NT2/D1 (cell line): ENCODE measurements at places on chromosomes 6 and 20.

- DNase-seq, result no peak
Measured at GRCh38 chr20:59414936-59415623, 114.7 kb downstream of the EDN3 start.

DNA sequence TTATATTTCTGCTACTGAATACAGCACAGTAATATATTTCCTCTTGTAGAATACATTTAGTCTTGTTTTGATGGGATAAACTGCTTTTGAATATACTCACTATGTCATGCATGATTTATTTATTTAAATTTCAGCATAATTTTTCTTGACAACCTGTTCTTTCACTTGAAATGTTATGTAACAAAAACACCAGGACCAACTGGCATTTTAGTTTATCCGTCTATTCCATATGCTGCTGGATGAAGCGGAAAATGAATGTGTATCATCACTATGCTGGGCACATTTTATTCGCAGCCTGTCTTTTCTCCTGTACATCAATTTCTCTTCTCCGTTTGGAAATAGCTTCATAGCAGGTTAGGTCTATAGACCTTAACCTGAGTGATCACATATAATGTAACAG is 206.8 kb upstream of the PLCB4 start:
- no peak for DNase-seq

- DNase-seq, result no peak
Measured at GRCh38 chr6:35140639-35141006, 516 bp downstream of the TCP11 start.

- no peak for DNase-seq
Measured at GRCh38 chr6:156943166-156943565, 166.0 kb downstream of the ARID1B start.

DNA sequence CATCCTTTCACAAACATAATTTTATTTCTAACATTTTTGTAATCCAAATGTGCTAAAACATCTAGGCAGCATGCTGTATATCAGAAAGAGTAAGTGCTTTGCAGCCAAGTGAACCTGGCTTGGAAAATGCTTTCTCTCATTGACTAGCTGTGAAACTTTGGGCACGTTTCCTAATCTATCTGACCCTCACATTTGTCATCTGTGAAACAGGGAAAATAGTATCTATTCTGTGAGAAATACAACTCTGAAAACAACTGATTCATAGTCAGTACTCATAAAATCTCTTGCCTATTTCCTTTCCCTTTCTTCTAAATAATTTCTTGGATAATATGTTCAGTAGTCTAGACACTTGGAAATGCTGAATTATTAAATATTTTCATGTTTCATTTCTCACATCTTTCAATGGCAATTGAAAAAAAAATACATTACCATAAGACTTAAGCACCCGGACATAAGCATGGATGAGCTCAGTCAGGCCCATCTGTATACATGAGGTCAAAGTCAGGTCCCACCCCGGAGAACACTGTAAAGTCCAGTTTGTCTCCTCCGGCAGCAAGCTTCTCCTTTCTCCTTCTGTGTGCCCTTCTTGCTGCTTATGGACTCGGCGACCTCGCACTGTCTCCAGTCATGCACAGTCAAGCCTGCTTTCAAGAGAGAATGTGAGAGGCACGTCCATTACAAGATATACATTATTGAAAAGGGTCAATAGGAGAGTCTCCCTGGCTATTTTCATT is 455.0 kb upstream of the SOX4 start:
- no peak for DNase-seq

DNA sequence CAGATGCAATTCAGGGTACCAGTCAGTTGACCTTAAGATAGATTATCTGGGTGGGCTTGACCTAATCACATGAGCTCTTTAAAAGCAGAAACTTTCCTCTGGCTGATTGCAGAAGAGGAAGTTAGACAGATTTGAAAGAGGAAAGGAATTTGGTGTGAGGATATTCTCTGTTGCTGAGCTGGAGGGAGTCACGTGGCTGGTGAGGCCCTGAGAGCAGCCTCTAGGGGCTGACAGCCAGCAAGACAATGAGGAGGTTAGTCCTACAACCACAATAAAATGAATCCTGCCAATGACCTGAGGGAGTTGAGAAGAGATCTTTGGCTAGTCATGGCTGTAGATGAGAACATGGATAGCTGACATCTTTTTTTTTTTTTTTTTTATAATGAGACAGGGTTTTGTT is 87.0 kb upstream of the B3GAT2 start:
- DNase-seq, result no peak

GRCh38 chr20:41180599-41181333 is 43.4 kb downstream of the PLCG1 start:
- no peak for DNase-seq

GRCh38 chr6:168365422-168366165 is 46.0 kb upstream of the DACT2 start:
- no peak for DNase-seq

DNA sequence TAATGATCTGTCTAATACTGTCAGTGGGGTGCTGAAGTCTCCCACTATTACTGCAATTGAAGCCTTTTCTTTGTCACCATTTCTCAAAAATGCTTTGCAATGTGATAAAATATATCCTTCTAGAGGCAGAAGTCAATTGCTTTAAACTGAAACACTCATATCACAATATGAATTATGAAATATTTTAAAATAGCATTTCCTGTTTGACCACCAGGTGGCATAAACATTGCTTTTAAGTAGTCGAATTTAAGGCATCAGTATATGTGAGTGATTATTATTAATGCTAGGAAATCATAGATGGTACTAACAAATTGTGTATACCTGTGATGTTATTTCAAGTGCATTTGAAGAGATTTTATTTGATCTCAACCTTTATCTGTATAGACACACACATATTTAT is 87.5 kb downstream of the MEI4 start:
- DNase-seq, result no peak

DNA sequence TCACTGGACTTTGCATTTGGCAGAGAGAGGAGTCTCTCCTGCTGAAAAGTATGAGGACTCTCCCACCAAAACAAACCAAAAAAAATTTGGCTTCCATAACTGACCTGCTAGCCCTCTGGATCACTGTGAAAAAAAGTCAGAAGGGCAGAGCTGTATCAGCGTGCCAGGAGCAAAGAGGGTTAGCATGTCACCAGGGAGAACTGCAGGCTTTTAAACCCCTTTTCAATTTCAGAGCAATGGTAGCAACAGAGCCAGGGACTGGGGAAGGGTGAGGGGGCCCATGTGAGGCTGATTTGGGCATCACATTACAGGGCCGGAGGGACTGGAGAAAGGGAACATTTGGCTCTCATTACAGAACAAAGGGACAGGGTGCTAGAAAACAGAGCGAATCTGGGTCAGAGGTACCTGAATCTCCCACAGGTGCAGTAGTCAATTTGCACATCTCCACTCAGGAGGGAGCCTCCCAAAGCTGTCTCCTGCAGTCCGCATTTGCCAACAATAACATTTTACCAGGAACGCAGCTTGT is 185.7 kb upstream of the EYA4 start:
- no peak for DNase-seq

DNA sequence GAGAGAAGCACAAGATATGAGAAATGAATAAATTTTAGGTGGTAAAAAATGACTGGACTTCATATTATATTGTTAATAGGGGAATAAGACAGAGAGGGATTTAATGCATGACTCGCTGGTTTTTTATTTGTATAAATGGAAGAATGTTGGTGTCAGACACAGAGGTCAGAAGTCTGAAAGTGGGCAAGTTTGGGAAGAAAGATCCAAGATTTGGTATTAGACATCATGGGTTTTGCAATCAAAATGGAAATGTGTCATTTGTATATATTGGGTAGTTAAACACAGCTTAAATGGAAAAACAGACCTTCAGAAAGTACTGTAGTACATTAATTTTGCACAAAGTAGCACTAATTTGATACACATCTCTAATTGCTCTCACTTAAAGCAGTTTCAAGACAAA is 96.2 kb downstream of the EYA4 start:
- DNase-seq, result no peak

DNA sequence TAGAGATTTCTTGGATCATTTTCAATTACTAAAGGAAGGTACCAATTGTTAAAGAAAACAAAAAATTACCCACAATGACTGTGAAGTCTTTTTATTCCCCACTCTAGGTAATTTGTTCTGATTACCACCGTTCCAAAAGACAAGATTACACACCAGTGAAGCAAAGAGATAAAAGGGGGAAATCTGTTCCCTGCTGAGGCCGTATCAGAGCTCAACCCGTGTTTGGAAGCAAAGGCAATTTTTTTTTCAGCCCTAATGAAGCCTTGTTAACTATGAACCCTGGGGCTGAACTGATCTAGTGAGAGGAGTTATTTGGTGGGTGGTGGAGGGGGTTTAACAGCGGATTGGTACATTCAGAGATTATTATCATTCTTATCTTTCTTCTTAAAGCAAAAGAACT is 128.5 kb downstream of the ALDH8A1 start:
- DNase-seq, result no peak

- no peak for DNase-seq
Measured at GRCh38 chr20:32240205-32240604, 32.5 kb downstream of the POFUT1 start.

GRCh38 chr6:152696522-152696921 is 1.2 kb upstream of the MYCT1 start:
- no peak for DNase-seq

DNA sequence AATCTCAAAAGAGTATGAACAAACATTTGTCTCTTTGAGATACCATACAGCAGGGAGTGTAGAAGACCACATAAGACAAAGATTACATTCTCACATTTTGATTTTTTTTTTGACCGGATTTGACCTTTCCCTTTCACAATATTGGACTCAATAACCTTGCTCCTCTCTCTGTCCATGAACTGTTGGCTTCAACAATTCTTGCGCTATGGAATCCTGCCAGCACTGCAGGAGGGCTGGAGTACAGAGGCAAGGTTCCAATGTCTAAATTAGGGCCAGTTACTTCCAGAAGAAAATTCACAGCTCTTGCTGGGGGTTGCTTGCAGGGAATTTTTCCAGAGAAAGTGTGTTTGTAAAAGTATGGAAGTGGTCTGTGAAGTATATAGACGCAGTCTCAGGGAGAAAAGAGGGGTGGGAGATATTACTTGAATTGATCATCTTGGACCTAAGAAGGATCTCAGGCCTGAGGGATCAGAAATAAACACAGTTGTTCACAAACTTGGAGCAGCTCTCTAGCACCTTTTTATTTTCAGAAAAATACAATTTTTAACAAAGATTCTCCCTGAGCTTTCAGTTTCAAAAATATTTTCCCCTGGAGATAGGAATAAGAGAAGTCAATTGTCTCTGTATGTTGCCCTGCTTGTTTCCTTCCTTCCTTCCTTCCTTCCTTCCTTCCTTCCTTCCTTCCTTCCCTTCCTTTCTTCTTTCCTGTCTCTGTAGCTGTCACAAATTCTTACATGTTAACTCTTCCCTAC is 765.9 kb downstream of the BCKDHB start:
- DNase-seq, result no peak

DNA sequence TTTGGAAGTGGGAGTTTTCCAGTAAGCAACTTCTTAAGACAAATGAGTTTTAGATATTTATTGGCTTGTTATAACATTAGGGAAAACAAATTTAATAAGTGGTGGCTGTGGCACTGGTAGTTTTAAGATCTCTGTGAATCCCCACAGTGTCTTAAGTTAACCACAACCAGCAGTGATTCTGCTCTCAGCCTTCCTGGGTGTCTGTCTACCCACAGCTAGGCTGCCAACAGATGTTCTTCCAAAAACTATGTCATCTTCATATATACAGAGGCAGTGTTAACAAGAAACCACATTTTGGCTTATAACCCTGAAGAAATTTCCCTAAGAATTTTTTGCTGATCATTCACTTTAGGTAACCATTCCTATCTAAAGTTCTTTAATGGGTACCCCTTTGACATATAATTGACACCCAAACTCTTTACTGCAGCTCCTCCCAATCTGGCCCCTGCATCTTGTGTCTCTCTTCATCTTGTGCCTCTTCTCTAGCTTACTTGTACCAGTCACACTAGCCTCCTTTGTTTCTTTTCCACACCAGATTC is 52.7 kb downstream of the TOP1 start:
- no peak for DNase-seq

DNA sequence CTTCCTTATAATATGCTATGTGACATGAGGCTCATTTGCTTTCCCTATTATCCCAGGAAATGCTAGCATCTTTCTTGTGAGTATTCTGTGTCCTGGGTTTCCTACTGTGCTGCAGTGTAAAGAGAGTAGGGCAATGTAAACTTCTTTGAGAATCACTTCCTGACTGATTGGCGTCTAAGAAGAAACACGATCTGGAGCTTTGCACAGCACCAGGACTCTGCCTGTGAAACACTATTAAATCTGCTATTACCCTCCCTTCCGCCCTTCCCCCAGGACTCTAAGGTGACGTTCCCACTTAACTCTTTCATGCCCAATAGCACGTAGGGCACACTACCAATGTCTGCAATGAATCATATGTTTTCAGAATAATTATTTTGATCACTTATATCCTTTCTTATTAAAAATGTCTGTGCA is 607.3 kb upstream of the CITED2 start:
- DNase-seq, result no peak

DNA sequence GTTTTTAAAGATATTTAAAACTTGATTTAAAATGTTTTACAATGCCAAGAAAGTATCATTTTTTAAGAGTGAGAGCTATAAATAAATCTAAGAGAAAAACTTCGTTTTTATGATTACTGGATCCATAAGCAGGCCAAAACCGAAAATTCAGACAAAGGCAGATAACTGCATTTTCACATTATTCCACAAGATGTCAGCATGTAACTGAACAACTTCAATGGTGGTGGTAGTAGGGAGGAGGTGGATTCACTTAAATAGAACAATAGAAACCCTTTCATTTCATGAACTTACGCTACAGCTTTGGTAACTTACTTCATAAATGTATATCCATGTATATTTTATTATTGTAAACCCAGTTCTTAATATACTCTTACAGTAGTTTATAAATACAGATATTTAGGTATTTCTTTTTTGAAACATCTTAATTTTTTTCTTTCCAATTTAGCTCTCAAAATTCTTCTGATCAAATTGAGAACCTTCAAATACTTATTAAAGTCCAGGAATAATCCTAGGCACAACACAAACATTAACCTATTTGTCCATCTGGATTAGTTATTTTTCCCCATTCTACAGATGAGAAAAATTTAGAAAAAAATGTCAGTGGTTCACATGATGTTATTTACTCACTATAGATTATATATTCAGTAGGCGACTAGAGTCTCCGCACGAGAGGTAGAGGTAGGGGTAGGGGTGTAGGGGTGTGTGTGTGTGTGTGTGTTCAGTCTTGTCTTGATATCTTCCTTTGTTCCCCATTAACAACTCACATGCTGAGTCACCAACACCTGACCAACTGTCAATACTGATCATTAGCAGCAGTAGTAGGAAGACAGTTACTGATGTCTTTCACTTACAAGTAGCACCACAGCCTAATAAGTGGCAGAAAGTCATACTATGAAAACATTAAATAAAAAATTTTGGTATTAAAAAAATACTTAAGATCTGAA is 111.5 kb downstream of the ARHGAP18 start:
- DNase-seq, result peak; percentile 35

- peak; percentile 71 for DNase-seq
Measured at GRCh38 chr6:148818939-148819575, 72.2 kb downstream of the UST start.

DNA sequence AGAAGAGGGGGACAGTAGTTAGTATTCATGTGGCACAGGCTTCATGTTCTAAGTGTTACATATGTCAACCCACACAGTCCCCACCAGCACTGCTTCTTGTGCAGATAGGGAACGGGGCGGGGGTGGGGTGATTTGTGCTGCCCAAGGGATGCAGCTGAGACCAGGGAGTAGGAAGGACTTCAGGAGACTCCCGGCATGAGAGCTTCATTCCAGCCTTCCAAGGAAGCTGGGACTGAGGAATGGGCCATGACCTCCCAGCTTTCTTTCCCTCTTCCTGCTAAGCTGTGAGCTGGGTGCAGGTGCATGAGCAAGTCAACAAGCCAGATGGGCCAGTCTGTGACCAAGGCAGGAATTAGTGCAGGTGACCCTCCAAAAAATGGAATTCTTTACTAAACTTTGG is 9.2 kb downstream of the BEND3 start:
- no peak for DNase-seq
